ENCODE measurements at places on chromosomes 1 and 21.

GRCh38 chr1:72670902-72671301 is 388.6 kb upstream of the NEGR1 start:
- no peak for DNase-seq

DNA sequence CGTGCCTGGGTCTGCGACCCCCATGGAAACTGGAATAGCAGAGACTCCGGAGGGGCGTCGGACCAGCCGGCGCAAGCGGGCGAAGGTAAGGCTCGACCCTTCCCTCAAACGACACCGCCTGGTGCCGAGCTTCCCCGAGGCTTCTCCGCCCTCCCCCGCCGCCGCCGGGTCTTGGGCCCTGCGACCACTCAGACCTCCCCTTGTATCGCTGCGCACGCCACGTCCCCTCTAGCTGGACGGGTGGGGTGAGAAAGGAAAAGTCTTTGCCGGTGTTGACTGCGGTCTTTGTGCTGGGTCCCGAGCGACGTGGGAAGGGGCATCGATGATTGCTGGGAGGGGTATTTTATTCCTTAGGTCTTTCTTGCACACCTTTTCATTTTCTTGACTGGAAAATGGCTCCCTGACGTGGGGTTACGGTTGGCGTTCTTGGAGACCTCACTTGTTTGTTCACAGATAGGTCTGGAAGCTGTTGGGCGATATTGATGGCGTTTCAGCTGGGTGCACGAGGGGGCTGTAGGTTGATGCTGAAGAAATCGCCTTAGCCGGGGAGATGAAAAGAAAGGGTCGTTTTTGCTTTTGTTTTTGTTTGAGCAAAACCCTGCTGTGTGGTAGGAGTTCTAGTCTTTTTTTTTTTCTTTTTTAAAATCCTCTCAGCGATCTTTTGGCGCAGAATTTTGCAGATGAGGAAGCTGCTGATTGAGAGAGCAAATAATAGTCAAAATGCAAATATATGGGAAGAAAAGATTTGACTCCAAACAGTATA is 776 bp downstream of the KDM1A start:
- no peak for DNase-seq

DNA sequence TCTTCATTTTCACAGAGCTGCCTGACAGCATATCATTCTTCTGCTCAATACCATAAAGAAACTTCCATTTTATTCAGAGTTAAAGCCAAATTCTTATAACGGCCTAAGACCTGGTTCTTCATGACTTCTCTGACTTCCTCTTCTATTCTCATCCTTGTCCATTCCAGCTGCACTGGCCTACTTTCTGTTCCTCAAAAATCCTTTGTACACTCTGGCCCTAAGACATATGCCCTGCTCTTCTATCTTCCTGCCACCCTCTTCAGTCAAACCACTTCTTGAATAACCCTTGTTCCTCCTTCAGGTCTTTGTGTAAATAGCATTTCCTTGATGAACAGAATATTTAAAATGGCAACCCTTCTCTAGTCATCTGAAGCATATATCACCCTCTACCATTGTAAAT is 1338.7 kb upstream of the ADGRL2 start:
- DNase-seq, result no peak

GRCh38 chr21:38741950-38742256 is 63.8 kb upstream of the ETS2 start:
- no peak for DNase-seq

All from GM12864 (cell line).